ENCODE measurements at places on chromosomes 16 and 17. TPM values are rescaled to one million over a fixed set of nuclear protein-coding genes. Genes with fewer than 3 reads are reported as not detected.

- DNase-seq: no peak
These were observed 7.6 kb downstream of the LMF1 start for GRCh38 chr16:962901-963814.

- peak; percentile 74 for DNase-seq
These were observed 27.6 kb upstream of the PITPNA start for GRCh38 chr17:1590029-1590746.

- no peak for DNase-seq
These were observed 7.3 kb upstream of the RPRML start for GRCh38 chr17:46986366-46986765.

DNA sequence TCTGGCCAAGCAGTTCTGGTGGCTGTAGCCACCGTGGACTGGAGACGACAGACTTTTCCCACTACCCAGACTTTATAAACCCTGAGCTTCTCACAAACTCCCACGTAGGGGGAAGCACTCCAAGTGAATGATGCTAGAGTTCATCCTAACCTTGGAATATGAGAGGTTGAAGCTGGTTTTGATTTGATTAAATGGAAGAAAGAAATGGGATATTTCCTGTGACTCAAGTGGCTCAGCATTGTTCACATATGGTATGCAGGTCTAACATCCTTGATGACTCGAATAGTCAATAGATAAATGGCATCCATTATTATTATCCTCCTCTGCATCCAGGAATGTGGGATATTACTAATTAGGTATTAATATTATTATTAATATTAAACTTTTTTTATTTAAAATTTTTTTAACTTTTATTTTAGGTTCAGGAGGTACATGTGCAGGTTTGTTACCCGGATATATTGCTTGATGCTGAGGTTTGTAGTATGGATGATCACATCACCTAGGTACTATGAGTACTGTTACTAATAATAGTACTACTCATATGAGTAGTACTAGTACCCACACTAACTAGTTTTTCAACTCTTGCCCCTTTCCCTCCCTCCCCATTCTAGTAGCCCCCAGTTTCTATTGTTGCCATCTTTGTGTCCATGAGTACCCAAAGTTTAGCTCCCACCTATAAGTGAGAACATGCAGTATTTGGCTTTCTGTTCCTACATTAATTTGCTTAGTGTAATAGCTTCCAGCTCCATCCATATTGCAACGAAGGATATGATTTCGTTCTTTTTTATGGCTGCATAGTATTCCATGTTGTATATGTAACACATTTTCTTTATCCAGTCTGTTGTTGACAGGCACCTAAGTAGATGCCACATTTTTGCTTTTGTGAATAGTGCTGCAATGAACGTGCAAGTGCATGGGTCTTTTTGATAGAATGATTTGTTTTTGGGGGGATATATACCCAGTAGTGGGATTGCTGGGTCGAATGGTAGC, 22.9 kb downstream of the PIK3R6 start:
- DNase-seq: no peak

DNA sequence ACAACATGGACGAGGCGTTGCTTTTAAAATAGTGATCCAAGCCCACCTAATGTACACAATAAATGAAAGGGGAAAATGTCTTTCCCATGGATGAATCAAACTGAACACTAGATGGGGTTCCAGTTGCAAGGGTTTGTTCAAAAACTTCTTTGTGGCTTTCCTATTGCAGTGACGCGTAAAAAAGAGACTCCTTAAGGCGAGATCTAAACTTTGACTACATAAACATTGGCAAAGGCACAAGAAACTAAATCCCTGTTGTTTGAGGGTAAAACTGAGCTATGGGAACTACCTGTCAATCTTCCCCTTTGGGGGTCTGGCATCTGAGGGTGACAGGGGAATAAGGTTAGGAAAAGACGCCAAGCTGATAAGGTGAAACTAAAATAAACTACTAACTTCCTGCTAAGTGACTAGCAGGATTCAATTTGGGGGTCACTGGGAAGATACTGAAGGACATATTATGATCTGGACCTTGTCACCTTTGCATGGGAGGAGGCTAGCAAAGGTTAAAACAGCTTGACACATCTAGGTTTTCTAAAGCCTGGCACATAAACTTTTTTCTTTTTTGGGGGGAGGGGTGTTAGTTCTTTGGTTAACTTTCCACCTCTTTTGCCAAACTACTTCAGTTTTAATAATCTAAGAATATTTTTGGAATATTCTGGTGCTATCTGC, 4.7 kb downstream of the SALL1 start:
- no peak for DNase-seq

- no peak for DNase-seq
These were observed 14.2 kb upstream of the NFATC3 start for GRCh38 chr16:68070806-68071517.

- no peak for DNase-seq
These were observed 20.9 kb downstream of the TRIM16 start for GRCh38 chr17:15663176-15663575.

- peak; percentile 79 for DNase-seq
These were observed 206.2 kb downstream of the PRKCB start for GRCh38 chr16:24041834-24042631.

GRCh38 chr16:4987250-4987579, 29.1 kb downstream of the SEC14L5 start:
- DNase-seq: no peak

DNA sequence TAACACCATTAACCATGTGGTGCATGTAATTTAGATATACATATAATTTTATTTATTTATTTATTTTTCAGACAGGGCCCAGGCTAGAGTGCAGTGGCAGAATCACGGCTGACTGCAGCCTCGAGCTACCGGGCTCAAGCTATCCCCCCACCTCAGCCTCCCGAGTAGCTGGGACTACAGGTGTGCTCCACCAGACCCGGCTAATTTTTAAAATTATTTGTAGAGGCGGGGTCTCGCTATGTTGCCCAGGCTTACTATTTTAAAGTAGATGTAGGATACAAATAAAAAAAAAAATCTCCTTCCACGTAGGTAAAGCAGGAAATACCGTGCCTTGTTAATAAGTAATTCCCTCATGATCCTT, 446 bp upstream of the COQ7 start:
- no peak for DNase-seq

DNA sequence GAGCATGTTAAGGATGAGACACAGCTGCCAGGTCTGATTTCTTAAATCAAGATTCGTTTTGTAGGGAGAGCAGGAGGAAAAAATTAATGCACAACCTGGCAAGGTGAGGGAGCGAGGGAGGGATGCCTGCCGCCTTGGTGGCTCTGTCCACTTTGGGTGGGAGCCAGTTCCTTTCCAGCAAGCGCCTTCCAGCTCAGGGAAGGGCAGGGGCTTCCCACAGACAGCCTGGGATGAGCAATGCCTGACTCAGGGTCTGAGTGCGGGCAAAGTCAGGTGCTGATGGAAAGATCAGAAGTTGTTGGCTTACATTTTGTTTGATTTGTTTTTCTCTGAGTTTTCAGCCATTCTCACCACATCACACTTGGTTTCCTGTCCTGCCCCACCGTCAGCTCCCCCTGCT, 220.7 kb downstream of the ENGASE start:
- DNase-seq: peak; percentile 62

DNA sequence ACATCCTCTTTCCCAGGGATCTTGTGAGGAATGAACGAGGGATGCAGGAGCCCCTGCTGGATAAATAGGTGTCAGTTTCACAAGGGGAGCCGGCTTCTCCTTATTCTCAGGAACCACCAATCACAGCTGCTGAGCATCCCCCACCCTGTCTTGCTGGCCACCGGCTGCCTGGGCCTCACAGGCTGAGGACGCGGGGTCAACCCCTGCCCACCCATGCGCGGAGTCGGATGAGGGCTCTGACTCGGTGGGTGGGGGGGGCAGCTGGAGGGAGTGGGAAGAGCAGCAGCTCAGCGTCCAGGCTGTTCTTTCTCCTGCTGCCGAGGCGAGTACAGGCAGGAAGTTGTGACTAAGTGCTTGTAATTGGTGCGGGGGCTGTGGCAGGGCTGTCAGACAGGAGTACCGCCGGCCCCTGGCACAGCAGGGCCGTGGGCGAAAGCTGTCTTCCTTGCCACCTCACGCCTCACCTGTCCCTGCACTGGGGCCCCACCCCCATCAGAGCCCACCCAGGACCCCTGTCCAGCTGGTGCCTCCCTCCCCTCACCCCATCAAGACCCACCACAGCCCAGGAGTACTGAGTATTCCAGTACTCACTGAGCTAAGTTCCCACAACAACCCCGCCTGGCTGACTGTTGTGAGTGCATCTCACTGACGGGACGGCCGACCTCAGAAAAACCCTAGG, 11.0 kb upstream of the DPEP1 start:
- no peak for DNase-seq

DNA sequence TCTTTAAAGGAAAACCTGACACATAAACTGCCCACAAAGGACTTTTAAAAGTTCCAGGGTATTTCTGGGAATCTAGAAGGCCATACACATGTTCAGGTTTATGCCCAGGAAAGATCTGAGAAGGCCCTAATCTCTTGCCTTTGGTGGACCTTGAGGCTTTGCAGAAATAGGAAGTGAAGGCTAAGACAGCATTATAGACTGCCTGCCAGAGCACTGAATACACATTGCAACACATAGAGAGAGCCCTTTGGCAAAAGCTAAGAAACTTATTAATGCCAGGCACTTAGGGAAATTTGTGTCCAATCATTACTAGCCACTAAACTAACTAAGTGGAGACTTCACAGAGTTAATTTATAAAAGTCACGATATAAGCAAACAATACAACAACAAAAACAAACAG, 70.4 kb downstream of the MMD start:
- no peak for DNase-seq

DNA sequence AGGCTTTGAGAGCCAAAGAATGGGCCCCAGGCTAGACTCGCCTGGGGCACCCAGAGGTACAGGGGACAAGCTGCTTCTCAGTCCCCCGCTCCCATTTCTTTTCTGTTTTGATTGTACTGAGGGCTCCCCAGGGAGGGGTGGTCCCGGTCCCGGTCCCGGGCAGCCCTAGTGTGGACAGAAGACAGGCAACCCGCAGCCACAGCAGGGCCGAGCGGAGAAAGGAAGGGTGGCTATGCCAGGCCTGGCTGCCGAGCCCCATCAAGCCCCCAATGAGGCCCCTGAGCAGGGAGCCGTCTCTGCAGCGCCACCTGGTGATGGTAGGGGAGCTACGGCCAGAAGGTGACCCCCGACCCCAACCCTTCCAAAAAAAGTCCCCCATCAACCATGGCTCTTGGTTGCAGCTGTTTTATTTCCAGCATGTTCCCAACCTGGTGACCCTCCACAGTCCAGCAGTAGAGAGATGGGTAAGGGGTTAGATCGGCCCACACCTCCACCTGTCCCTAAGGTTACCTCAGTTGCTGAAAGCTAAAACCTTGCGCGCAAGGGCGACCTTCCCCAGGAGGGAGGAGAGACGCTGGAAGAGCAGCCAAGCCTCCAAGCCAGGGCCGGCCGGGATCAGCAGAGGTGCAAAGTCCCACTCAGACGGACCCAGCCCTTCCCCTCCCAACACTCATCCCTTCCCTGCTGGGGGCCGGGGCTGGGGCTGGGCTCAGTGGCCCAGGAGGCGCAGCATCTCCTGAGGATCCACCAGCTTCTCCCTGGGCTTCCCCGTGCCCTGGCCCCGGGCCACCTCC, 2.6 kb upstream of the GRIN2C start:
- DNase-seq: peak; percentile 89

DNA sequence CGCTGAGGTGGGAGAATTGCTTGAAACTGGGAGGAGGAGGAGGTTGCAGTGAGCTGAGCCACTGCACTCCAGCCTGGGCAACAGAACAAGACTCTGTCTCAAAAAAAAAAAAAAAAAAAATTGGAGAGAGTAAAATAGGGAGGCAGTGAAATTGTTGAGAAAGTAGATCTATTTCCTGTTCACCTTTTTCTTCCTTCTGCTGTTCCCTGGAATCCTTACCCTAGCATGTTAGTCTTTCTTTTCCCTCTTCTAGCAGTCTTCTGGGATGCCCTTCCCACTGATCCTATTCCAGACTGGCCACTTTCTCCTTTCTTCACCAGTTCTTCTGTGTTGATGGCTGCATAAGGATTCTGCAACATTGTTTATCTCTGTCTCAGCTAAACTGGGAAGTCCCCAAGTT, 3.1 kb downstream of the NME2 start:
- no peak for DNase-seq

- peak; percentile 46 for DNase-seq
These were observed 151.8 kb downstream of the PITPNC1 start for GRCh38 chr17:67528751-67529436.

DNA sequence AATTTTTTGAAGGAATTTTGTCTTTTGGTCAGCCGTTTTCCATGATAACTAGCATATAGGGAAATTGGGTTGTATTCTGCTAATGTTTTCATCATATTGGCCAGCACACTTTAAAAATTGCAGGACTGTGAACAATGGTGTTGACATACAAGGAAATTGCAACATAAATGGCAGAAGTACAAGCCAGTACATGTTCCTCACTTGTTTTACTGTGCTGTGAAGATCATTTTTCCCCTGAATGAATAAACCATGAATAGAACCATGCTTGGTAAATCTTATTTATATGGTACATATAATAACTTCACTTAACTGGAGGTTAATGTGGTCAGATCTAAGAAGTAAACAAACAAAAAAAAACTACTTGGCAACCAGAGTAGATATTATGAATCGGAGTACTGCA, 22.8 kb downstream of the OMG start:
- DNase-seq: no peak

- no peak for DNase-seq
These were observed 88.8 kb downstream of the MGAT5B start for GRCh38 chr17:76956846-76957540.

GRCh38 chr17:39064374-39064773, 87.1 kb downstream of the PLXDC1 start:
- DNase-seq: no peak

The TLCD3B gene
- total RNA-seq: 15.6 TPM

The RUNDC3A gene
- total RNA-seq: 40.3 TPM

The DPEP2NB gene
- not detected for total RNA-seq

The CLEC16A gene
- 28.8 TPM for total RNA-seq

The KRTAP3-1 gene
- not detected for total RNA-seq

The TMC6 gene
- 6.2 TPM for total RNA-seq

The CNGB1 gene
- total RNA-seq: 3.0 TPM

The INCA1 gene
- 0.27 TPM for total RNA-seq

The AXIN2 gene
- total RNA-seq: 41.2 TPM

Measured in cerebellum (tissue), 4 donors.